Putamen (tissue), 1 donor: ENCODE measurements at places on chromosomes 5 and 9.

DNA sequence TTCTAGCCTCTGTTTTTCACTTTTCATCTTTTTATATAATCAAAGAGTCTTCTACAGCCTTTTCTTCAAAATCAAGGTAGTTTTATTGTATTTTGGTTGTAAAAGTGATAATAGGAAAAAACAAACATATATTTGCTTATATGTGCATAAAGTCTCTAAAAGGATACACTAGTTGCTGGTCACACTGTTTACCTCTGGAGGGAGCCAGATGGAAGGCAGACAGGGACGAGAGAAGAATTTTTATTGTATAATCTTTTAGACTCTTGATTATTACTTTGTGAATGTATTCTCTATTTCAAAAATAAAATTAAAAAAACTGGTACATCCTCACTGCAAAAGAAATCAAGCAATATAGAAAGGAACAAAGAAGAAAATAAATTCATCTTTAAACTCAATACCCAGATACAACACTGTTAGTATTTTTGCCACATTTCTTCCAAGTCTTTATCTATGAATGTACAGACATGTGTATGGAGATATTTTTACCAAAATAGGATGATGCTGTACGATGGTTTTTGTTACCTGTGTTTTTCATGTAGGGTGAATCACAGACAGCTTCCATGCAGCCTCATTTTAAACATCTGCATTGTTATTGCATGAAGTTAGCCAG, 6.1 kb upstream of the RNF183 start:
- peak; percentile 42 for DNase-seq

DNA sequence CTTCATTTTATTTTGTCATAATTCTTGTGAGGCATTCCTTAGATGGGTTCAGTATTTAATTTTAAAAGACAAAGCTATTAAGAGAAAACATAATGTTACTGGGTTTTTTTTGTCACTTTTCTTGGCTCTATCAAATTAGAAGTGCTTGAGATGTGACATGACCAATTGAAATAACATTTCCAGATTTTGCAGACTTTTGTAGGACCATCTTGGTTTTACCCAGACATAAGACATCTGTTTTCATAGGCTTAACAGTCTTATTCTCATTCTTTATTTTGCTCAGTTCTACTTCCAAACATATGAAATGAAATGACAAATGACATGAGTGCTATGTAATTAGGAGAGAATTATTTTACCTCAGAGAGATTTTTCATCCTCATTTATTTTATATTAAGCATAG, 19.6 kb downstream of the GPR21 start:
- DNase-seq = no peak

DNA sequence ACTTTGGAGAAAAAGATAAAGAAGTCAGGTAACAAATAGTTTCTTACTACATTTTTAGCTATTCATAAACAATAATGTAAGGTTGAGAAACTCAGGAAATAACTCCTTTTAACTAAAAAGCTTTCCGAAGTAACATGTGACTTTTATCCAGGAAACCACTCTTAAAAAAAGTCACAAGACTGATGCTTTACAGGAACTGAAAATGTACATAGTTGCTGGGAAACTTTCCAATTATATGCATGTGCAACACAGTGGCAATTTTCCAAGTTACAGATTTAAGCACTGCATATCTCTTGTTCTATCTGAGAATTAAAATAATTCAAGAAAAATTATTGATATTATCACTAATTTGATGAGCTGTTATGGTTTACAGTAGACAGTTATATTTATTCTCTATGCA, 105.2 kb downstream of the CDH10 start:
- no peak for DNase-seq

DNA sequence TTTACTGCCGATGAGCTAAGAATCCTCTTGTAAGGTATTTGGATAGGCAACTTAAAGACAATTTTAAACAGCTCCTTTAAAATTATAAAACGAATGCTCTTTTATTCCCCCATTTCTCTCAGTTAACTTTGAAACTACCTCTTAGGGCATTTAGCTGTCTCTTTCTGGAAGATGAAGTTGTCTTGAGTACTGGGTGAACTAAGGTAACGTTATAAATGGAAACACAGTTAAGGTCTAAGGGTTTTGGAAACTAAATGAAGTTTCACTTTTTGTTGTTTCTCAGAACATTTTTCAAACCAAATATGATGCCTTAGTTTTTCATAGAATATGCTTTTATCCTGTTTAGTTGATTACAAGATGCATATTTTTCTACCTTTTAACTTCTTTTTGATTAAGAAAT, 6.8 kb downstream of the UBE2R2 start:
- DNase-seq = no peak

DNA sequence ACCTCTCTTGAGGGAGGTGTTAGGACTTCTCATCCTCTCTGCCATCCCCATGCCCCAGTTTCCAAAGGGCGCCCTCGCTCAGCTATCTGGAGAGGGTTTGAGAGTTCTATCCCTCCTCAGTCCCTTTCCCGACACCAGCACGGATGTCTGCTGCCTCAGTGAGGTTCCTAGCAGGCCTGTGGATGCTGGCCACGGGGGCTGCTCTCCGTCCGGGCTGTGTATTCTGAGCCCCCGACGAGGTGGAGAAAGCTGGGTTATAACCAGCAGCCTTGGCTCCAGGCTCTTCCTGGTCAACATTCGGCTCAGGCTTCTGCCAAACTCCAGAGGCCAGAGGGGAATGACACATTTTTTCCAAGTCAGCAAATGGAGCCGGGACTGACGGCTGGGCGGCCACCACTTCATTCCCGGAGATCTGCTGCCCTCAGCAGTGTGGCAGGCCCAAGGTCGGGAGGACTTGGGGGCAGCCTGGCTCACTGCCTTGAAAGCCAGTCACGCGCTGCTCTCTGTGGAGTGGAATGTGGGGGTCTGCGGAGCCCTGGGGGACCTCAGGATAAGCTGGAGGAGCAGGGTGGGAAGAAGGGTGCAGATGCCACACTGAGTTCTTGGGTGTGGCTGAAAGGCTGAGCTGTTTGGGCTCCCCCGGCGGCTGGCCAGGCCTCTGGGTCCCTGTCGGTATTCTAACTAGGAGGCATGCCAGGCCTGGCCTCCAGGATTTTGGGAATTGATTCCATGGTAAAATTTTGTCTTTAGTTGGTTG, 27.4 kb downstream of the PTPA start:
- no peak for DNase-seq

- DNase-seq = no peak
Observed at GRCh38 chr9:85859765-85860164, 81.2 kb upstream of the NAA35 start.

DNA sequence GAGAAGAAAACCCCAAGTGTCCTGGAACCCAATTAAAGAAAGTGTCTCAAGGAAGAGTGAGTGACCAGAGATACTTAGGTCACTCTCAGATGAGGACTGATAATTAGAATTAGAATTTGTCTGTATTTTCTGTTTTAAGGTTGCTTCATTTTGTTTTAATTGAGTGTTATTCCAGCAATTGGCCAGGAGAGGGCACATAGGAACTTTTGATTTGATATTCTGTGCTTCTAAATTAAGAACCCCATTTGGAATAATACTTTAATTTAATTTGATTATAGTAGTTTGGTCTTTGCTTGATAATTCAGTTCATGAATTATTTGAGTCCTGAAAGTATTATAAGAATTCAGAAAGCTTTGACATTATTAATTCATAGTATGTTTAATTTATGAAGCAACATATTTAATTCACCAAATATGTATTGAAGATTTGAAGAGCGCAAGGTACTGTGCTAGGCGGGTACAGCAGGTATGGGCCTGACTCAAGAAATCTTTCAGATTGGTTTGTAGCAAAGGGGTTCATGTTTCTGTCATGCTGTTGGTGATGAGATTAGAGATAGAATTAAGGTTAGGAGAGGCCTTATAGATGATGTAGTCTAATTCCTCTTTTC, 4.9 kb downstream of the MRPL22 start:
- DNase-seq = no peak
